Stimulated activated CD8-positive, alpha-beta memory T cell treated with anti-CD3 and anti-CD28 coated beads, Interleukin-4, amount 100 ng/mL, for 4 hours (primary cell): ENCODE measurements at places on chromosomes 1 and 21.

DNA sequence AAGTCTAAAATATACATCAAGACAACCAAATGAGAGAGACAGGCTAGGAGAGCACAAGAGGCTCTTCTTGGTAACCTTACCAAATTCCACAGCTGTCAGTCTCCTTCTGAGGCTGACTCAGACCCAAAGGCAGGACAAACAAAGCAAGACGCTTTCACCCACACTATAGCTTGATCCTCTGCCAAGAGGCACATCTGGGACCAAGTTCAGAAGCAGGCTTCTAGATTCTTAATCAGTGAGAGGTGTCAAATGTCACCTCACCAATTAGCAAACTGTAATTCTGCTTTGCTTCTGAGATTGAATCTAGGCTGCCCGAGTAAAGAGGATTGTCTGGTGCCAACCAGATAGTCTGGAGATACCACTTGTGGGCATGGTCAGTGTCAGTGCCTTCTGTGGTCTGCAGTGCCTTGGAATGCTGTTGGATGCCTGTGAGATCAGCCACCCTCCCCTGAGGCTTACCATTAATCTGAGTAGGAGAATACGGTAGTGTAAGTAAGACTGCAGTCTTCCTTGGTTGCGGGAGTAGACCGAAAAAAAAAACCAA, 151.0 kb downstream of the FMN2 start:
- no peak for DNase-seq

- no peak for DNase-seq
Measured at GRCh38 chr1:180365039-180365438, 135.0 kb downstream of the LHX4 start.

DNA sequence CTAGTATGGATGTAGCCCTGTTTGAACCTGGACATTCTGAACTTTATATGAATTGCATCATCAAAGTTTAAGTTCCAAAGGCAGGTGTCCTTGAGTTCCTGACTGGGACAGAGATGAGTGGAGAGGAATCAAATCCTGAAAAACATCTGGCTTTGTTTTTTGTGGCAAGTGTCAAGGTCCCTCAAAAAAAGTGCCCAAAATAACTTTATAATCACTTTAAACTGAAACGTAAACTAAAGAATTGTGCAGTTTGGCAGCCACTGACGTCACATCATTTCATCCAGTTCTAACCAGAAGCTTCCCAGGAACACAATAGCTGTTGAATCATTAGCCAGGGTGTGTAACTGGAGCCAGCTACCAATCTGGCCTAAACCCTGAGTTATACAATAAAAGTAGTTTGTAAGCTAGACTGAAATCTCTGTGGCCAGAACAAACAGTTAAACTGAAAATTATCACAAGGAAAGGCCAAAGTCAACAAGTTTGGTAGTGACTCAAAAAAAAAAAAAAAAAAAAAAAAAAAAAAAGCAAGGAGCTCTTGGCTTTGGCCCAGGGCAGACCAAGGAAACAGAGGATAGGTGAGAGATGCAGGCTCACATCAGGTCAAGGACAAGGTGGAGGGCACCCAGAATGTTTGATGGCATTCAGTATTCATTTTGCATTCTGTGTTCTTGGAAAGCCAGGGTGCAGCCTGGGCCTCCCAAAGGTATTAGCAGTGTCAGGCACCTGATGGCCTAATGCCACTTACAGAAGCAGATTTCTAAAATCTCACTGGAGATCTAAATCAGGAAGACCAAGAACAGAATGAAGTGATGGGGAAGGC, 74.3 kb downstream of the TNFSF18 start:
- DNase-seq = no peak

GRCh38 chr1:216144661-216145450, 278.4 kb downstream of the USH2A start:
- DNase-seq = no peak

- no peak for DNase-seq
Measured at GRCh38 chr1:110114173-110114572, 1.9 kb downstream of the UBL4B start.

GRCh38 chr1:18919197-18919905, 17.0 kb upstream of the ALDH4A1 start:
- DNase-seq = no peak

DNA sequence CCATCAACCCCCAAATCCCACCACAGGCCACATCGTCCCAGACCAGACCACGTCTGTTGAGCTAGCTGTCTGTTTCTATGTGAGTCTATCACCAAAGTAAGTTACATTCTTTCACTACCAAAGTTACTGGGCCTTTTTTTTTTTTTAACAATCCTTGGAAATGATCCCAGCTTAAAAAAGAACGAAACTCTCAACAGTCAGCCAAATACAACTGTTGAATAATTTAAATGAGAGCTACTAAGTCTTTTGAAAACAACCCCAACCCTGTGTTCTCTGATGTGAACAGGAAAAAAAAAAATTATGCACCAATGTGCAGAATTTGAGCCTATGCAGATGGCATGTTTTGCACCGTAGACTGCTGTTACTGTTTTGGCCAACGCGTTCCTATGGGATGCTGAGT, 134.0 kb upstream of the ETS2 start:
- no peak for DNase-seq

GRCh38 chr1:198196630-198197029, 39.8 kb downstream of the NEK7 start:
- no peak for DNase-seq
